ENCODE measurements at places on chromosomes 2 and 18.

DNA sequence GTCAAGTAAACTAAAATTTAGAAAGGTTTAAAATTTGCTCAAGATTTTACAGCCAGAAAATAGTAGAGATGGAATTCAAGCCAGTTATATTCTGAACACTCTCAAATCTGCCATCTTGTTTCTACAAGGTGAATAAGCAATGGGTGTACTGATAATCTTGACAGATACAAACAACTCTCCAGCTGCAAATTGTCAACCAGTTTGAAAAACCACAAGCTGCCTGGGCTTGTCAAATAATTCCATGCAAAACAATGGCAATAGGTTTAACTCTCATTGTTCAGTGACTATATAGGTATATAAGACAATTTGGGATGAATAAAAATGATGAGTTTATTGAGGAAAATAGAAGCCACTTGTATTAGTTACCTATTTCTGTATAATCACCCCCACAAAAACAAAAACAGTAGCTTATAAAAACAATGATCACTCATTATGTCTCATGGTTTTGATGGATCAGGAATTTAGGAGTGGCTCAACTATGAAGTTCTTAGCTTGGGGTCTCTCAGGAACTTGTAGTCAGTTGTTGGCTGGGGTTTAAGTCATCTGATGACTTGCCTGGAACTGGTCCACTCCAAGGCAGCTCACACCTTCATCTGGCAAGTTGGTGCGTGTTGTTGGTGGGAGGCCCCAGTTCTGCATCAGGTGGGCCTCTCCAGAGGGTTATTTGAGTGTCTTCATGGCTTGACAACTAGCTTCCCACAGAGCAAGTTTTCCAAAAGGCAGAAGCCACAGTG is 12.6 kb upstream of the EVA1A start:
- no peak for DNase-seq

- no peak for DNase-seq
These were observed 10.2 kb upstream of the PCARE start for GRCh38 chr2:29084554-29084953.

GRCh38 chr2:132477962-132478361 is 61.4 kb downstream of the GPR39 start:
- DNase-seq = no peak

DNA sequence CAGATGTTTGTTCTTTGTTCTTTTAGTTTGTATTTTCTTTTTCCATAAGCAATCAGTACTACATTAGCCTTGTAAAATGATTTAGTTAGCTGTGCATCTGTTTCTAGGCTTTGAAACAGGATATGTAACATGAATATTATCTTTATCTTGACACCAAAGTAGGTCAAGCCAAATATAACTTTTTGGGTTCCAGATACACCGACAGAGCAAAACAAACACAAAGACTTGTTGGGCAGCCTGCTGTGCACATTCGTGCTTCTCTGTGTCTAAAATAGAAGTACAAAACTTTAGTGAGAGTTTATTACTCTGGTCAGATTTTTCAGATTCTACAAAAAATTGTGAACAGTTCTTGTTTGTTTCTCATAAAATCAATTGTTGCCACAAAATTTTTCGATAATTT is 1059.3 kb upstream of the GYPC start:
- no peak for DNase-seq

DNA sequence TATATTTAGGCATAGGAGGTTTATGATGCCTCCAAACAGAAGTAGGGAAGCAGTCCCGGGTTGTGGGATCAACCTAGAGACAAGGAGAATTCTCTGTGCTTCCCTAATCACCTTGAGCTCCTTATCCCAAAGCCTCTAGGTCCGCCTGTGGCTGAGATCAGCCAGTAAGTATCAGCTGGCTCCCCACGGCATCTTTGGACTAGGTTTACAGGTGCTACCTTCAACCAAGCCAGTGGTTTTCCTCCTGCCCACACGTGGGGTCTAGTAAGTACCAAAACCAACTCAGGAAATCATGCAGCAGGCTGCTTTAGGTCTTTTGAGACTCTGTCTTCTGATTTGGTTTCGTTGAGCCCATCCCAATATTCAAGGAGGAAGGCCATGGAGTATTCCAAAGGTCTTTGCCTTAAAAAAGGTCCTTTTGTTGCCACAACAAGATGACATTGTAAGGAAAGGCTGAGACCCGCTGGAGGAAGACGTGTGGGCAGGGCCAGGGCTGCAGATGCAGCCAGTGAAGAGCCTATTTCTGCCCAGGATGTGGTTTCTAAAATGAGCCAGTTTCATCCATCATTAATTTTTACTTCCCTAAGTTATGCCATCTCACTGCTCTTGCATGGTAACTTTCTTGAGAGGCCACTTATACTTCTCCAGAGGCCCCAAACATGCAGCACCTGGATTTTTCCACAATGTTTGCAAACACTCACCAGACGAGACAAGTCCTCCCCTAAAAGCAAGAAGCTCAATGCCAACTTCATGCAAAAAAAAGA is 248.7 kb downstream of the RNF152 start:
- DNase-seq = no peak

DNA sequence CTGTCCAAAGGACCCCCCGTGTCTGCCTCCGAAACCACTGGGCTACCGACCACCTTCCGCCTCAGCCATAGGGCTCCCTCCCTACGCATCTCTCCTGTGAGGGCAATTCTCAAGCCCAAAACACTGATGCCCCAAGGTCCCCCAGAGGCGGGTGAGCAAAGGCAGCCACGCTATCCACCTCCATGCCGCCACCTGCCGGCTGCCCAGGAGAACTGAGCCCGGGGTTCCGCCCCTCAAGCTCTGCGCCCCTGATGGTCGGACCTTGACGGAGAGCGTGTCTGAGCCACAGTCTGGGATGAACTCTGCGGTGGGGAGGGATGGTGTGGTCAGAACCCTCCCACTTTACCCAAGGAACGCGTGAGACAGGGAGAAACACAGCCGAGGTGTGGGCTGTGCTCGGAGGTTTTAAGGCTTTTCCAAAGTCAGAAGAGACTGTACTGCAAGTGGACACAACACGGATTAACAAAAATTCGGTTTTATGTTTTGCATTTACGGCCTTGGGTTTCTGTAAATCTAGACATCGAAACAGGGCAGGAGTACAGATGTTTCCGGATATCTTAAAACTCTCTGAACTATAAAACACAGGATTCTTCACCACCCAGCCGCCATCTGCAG is 114.1 kb downstream of the ZNF516 start:
- no peak for DNase-seq

DNA sequence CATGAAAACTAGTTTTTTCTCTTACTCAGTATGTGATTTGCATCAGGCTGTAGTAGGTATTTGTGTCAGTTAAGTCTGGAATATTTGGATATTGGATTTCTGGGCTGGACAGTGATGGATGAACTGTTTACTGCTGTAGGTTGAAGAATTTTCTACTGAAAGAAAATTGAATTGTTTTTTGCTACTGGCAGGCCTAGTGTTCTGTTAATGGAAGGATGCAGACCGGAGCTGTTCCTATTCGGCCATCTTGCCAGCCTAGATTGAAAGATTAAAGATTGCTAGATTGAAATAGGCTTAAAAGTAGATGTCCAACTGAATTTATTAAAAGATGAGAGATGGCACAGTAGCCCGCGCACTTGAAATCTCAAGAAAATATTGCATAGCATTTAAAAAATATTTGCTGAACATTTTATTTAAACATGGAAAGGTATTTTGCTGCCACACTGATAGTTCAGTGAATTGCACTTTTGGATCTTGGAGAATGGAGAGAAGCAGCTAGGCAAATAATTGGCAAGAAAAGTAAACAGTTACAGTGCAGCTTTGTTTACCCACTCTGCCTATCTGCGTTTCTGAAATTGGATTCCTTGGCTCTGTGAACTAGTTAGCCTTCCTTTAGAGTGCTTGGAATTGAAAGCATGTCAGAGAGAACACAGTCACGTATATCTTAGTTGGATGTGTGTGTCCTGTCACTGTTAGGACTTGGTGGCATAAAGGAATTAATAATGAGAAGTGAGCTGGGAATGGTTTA is 54.1 kb downstream of the EPB41L5 start:
- DNase-seq = no peak

DNA sequence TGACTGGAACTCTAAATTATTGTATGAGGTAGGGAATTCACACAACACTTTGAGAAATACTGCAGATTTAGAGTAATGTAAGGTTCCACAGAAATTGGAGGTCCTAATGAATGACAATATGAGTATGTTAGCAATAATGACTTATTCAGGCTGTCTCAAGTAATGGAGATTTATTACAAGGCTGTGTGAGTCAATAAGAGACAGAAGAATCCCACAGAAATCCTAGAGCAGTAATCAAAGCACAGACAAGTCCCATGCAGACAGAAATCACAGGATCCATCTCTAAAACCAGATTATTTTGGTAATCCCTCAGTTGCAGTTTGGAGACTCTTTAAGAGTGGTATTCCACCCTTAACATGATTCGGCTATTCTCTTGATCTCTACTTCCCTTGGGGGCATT is 83.6 kb downstream of the FAM161A start:
- DNase-seq = no peak

GRCh38 chr2:74278176-74278575 is 65.0 kb downstream of the SLC4A5 start:
- no peak for DNase-seq

DNA sequence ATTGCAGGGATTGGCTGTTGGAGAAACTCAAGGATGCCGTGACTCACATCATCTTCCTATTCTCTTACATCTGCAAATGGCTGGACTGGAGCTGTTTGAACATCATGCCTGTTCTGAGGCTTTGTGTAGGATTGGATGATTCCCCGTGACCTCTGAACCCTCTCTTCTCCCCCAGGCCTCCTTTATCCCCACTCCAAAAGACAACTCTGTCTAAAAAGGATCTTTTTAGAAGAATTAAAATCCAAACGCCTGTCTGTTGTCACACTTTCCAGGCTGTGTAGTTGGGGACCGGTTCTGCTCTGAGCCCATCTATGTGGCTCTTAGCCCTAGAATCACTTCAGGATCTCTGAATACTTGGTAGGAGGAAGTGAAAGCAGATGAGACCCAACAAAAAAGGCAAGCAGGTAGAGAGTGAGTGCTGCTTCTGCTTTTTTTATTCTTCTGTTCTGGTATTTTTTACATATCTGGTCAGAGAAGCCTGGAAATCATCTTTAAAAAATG is 565 bp downstream of the SP140 start:
- peak; percentile 59 for DNase-seq

DNA sequence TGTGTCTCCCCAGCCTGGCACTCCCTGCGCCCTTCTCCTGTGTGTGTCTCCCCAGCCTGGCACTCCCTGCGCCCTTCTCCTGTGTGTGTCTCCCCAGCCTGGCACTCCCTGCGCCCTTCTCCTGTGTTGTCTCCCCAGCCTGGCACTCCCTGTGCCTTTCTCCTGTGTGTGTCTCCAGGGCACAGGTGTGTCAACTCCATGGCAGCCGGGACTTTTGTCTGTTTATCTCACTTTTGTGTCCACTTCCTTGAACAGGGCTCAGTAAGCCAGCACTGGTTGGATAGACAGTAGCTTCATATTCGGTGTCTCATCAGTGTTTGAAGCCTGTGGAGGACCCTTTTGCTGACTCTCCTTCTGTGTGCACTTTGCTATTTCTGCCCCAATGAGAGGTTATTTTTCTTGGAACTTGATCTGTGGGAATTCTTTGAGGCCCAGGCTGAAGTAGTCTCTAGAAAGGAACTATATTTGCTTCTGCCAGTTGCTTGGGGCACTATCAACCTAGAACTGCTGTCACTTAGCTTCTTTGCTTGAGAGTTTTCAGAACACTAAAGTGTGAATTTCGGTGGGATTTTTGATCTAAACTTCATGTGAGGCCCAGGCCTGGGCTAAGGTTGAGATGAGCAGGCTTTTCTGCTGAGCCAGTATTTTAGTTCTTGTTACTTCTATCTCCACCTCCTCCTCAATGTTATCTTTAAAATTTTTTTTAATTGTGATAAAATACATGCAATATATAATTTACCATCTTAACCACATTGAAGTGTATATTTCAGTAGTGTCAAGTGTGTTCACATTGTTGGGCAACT is 8.3 kb upstream of the ASB1 start:
- no peak for DNase-seq

DNA sequence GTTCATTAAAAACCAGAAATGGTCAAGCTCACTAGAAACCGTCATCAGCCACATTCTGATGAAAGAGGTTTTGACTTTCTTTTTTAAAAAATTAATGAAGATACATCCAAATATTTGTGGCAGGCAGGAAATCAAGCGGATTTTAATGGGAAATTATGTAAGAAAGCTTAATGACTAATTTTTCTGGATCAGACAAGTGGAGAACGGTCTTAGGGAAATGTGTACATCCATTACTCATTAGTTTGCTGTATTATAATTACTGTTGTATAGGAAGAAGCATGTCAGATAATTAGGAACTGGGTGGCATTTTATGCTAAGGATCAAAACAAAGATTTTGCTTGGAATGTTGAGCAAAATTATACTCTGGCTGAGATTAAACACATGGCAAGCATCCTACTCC is 39.4 kb downstream of the AGAP1 start:
- DNase-seq = no peak

DNA sequence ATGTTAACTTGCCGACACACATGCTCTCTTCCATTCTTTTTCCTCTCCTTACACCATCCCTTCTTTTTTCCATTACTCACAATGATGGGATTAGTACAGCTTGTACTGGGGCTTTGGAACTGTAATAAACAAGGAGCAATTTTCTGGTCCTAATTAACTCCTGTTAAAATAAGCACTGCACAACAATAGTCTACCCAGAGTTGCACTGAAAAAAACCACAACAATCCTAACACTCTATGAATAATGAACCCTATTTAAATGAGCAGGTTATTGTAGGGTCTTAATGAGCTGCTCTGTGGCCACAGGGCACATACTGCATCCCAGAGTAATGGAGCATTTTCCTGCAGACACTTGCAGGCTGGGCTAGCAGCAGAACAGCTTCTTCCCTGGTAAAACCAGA is 380.3 kb downstream of the NRXN1 start:
- no peak for DNase-seq

DNA sequence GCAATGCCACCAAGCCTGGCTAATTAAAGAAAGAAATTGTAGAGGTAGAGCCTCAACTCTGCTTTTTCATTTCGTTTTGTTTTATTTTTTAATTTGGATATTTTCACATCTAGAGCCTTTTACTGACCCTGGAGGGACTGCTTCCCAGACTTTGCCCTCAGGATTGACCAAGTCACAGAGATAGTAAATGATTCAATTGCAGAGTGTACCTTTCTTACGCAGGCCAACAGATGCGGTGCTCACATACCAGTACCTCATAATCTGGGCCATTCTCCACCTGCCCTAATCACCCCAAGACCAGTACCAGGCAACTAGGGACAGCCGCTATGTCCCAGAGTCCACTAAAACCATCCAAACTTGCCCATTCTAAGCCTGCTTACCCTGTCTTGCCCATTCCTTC is 110.8 kb downstream of the DDX1 start:
- DNase-seq = no peak

GRCh38 chr2:175205523-175205922 is 24.0 kb upstream of the ATP5MC3 start:
- DNase-seq = no peak

GRCh38 chr2:132642415-132642814 is 27.6 kb downstream of the LYPD1 start:
- DNase-seq = no peak

DNA sequence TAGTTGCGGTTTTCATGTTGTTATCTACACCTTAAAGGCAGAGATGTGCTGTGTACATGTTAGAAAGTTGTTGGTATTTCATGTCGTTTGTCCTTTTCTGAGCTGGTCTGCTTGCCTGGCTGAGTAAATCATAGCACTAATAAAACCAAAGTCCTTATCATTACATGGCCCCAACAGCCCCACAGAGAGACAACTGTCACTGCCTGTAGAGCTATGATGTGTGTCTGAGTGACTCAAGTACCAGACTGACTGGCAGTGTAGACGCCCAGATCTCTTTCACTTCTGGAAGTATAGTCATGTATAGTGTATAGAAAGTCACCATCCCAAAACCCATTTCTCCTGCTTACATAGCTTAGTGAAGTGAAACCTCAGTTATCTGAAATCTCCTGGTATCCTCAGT is 4.3 kb downstream of the SOCS6 start:
- no peak for DNase-seq
